ENCODE measurements at places on chromosomes 3 and 15.

DNA sequence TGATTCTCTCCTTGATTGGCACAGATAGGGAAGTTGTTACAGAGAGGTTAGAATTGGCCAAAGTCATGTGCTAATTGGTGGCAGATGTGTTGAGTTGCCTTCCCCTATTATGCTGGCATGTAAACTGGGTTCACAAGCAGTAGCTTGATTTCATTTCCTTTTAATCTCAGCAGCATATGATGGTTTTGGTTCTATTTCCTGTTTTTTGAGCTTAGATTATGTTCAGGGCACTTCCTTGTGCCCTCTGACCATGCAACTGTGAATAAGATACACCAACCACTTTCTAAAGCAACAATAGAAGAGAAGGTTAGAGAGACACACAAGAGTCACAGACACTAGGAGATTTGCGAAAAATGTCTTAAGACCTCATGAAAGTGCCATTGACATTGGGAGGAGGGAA, 16.5 kb downstream of the HPS3 start:
- DNase-seq, result no peak

DNA sequence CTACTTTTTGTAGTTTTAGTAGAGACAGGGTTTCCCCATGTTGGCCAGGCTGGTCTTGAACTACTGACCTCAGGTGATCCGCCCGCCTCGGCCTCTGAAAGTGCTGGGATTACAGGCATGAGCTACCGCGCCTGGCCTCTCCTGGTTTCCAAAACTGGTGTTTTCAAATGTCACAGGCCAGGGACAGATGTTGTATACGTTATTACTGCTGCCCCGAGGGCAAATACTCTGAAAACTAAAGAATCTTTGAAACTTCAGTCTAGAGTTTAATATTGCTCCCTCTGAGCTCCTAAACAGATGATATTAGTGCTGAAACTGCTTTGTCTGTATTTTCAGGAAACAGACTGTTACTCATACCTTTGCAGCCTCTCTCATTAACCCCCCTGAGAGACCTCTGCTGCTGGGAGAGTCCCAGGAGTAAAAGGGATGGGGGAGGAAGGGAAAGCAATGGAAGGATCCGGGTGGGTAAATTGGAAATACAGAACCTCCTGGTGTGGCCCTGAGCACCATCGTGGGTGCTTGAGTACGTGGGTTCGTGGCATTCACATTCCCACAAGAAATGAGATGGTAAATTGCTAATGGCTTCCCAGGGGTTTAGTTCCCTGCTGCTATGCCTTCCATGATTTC, 96.3 kb upstream of the IGF1R start:
- no peak for DNase-seq

GRCh38 chr3:155321418-155321817, 27.9 kb upstream of the STRIT1 start:
- DNase-seq, result no peak

DNA sequence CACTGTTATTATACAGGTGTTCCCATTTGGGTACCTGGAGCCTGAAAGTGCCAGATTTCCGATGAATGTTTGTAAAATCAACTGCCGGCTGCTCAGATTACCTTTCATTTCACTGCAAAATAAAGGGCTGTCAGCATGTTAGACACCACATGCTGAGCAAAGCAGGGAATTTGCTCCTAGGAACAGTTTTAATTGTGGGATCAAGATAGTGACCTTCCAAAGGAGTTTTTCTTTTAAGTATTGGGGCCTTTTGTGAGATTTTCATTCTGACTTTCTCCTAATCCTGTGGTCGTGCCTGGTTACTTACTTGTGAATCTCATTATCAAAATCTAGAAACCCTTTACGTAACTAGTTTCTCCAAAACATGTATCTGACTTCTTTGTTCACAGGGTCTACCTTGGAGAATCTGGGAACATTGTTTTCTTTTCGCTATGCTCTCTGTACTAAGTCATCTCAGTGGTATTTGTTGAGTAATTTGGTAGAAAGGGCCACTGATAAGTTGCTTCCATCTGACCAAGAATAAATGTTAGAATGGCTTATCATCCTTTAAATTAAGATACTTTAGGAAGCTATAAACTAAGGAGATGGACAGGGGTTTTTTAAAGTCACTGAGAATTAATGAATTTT, 40.8 kb upstream of the LRTM1 start:
- DNase-seq, result no peak

Measured in progenitor cell of endocrine pancreas (in vitro differentiated cells).